HepG2 (cell line): ENCODE measurements at places on chromosomes 4 and X. TPM values are rescaled to one million over a fixed set of nuclear protein-coding genes. Genes with fewer than 3 reads are reported as not detected.

PPEF1 gene
- polyA plus RNA-seq: not detected in 2 replicates

EGF gene
- polyA plus RNA-seq: 0.05 and 0.08 TPM in 2 replicates

CYBB gene
- polyA plus RNA-seq: not detected in 2 replicates

SATL1 gene
- 0.03 TPM in 1 of 2 replicates, not detected in the other for polyA plus RNA-seq

OPN1MW3 gene
- polyA plus RNA-seq: not detected in 2 replicates
